ENCODE measurements at places on chromosomes 2 and 18. TPM values are rescaled to one million over a fixed set of nuclear protein-coding genes. Genes with fewer than 3 reads are reported as not detected.

Gene CRYGD
- total RNA-seq: not detected

Gene TMEM17
- total RNA-seq: 2.5 TPM

Gene APCDD1
- 8.9 TPM for total RNA-seq

Gene EPHA4
- total RNA-seq: 30.0 TPM

Gene GAREM2
- 1.8 TPM for total RNA-seq

Gene IL1RN
- 1.6 TPM for total RNA-seq

DNA sequence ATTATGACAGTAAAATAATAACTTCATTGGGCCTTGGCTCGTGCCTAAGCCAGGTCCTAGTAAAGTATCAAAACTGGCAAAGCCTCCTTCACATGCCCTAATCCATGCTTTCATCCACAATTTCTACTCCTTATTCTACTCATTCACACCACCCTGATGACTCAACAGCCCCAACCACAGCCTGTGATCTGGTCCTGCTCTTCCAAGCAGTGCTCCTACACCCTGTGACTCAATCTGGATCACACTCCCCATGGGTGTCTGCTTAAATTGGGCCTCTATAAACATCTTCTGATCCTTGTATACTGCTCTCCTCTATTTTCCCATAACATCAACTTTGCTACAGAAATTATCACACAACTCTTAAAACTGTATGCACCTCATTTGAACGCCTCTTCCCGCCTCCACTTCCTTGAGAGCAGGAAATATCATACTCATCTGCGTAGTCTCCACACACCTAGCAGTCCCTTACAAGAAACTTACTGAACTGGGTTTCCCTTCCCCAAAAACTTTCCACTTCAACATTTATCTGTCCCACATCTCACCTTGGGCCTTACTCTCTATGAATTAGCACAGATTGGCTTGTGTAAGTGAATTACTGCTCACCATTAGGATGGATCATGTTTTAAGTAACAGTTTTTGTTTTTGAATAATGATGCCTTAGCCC, 15.9 kb downstream of the GTF3C3 start:
- no peak overlapping the region for H3K4me3 ChIP-seq
- no peak overlapping the region for H3K27ac ChIP-seq
- no peaks in the 10 kb centered on the region for H3K4me1 ChIP-seq
- no peak for DNase-seq
- H3K27me3 ChIP-seq: no peaks in the 10 kb centered on the region

DNA sequence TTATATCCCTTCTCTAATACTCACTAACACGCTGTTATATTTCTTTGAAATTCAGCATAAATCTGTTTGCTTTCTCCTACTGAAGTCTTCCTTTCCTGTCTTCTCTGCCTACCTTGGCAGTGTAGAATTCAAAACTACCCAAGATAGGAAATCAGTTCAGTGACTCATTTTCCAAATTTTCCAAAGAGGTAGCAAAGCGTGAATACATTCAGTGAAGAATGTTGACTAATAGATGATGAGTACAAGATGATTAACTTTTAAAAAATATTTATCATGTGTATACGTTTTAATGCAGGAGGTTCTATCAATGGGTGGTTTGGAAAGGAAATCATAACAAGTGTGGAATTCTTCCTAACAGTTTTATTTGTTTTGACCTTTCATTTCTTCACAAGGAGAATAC, 201.9 kb upstream of the SLC8A1 start:
- no peaks in the 10 kb centered on the region for H3K4me1 ChIP-seq
- H3K36me3 ChIP-seq: no peaks in the 10 kb centered on the region
- H3K4me3 ChIP-seq: no peak overlapping the region
- no peaks in the 10 kb centered on the region for H3K27me3 ChIP-seq
- H3K27ac ChIP-seq: no peak overlapping the region

DNA sequence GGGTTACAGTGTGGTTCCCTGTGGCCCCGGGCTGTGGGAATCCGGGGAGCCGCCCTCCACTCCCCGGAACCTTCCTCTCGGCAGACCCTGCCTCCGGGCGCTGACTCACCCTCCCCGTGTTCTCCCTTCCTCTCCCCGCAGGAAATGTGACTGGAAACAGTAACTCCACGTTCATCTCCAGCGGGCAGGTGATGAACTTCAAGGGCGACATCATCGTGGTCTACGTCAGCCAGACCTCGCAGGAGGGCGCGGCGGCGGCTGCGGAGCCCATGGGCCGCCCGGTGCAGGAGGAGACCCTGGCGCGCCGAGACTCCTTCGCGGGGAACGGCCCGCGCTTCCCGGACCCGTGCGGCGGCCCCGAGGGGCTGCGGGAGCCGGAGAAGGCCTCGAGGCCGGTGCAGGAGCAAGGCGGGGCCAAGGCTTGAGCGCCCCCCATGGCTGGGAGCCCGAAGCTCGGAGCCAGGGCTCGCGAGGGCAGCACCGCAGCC, 59.5 kb downstream of the TNFRSF11A start:
- H3K27me3 ChIP-seq: peaks cover 5% of the 10 kb centered on the region
- H3K36me3 ChIP-seq: no peaks in the 10 kb centered on the region
- no peak overlapping the region for H3K27ac ChIP-seq
- H3K4me3 ChIP-seq: no peak overlapping the region
- DNase-seq: no peak
- no peaks in the 10 kb centered on the region for H3K4me1 ChIP-seq

DNA sequence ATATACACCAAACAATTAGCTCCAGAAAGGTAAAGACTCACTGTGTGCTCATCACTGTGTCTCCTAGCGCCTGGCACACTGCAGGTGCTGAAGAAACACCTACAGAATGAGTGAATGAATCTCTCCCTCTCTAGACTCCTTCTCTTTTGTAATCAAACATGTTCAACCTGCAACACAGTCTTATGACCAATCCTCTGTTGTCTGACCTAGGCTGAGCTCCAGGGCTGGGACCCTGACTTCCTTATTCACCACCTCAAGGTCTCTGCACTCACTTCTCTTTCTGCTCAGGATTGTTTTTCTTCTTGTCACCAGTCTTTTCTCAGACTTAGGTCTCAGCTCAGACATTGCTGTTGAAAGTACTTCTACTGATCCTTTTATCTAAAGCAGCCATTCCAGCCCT, 9.8 kb downstream of the CKAP2L start:
- no peak overlapping the region for H3K4me3 ChIP-seq
- no peaks in the 10 kb centered on the region for H3K36me3 ChIP-seq
- no peak for DNase-seq
- H3K27me3 ChIP-seq: no peaks in the 10 kb centered on the region

DNA sequence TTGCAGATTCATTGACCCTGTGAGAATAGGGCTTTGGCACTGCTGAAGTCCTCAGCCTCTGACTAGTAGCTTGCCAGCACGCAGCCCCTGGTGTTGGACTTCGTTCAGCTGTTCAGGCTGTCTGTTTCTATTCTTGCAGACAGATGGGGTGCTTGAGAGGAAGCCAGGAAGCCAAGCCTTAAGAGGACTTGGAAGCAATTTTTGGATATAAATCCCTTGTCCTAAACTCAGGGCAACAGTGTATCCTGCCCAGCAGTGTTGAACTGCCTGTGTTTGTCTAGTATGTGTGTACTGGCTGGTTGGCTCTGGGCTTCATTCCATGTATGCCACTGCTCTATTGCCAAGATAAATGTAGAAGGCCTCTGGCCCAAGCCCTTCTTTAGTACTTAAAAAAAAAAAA, 108.6 kb downstream of the COMMD1 start:
- H3K36me3 ChIP-seq: no peaks in the 10 kb centered on the region
- H3K27me3 ChIP-seq: no peaks in the 10 kb centered on the region
- H3K4me1 ChIP-seq: peaks cover 41% of the 10 kb centered on the region

DNA sequence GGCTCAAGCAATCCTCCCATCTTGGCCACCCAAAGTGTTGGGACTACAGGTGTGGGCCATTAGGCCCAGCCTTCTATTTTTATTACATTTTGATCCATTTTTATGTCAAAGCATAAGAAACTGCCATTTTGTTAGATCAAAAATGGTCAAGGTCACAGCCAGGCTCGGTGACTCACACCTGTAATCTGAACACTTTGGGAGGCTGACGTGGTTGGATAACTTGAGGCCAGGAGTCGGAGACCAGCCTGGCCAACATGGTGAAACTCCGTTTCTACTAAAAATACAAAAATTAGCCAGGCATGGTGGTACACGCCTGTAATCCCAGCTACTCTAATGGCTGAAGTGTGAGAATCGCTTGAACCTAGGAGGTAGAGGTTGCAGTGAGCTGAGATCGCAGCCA, 49.2 kb downstream of the EEF1B2 start:
- H3K4me3 ChIP-seq: no peak overlapping the region
- H3K36me3 ChIP-seq: no peaks in the 10 kb centered on the region
- DNase-seq: no peak
- H3K27ac ChIP-seq: no peak overlapping the region

DNA sequence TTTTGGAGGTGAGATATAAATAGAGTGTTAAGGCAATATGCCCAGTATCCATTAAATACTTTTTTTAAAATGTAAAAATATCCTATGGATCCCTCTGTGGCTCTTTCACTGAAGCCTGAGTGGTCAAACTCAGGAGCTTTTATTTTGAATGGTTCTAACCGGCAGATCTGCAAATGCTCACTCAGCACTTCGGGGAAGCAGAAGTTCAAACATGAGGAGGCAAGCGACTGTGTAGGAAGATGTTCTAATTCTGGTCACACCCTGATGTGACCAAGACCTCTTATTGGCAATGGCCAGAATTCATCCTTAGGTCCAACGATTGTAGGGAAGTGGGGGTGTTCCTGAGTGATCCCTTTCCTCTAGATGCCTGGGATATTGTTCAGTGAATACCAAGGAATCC, 168.8 kb downstream of the CDCA7 start:
- H3K27me3 ChIP-seq: no peaks in the 10 kb centered on the region
- H3K4me3 ChIP-seq: no peak overlapping the region
- H3K36me3 ChIP-seq: no peaks in the 10 kb centered on the region
- DNase-seq: no peak

- H3K4me3 ChIP-seq: no peak overlapping the region
- no peak for DNase-seq
- peaks cover 7% of the 10 kb centered on the region for H3K4me1 ChIP-seq
- H3K27me3 ChIP-seq: no peaks in the 10 kb centered on the region
- peaks cover under 1% of the 10 kb centered on the region for H3K36me3 ChIP-seq
Measured at GRCh38 chr2:170087413-170087793, 90.5 kb upstream of the MYO3B start.

DNA sequence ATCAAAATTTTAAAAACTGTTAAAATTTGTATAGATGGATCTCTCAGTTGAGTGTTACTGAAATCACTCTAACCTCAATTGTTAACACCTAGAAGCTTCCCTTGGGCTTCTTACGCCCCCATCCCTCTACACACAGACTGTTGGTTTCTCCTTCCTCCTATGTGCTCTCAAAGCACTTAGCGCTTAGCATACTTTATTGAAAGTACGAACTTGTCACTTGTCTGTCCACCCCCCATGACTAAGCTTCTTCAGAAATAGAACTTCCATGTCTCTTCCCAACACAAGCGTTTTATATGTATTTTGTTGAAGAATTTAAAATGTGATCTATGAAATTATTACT, 441 bp downstream of the MPHOSPH10 start:
- H3K4me3 ChIP-seq: peak overlapping the region; percentile 68
- peaks cover 7% of the 10 kb centered on the region for H3K36me3 ChIP-seq
- H3K27me3 ChIP-seq: no peaks in the 10 kb centered on the region
- H3K27ac ChIP-seq: peak overlapping the region; percentile 88
- H3K4me1 ChIP-seq: peaks cover 37% of the 10 kb centered on the region

- no peak overlapping the region for H3K27ac ChIP-seq
- H3K36me3 ChIP-seq: peaks cover 93% of the 10 kb centered on the region
- no peak for DNase-seq
Measured at GRCh38 chr18:59340817-59341216, 18.2 kb downstream of the LMAN1 start.

GRCh38 chr2:152400607-152401214, 65.7 kb downstream of the FMNL2 start:
- no peaks in the 10 kb centered on the region for H3K36me3 ChIP-seq
- H3K4me3 ChIP-seq: no peak overlapping the region
- H3K27me3 ChIP-seq: no peaks in the 10 kb centered on the region
- no peak for DNase-seq
- H3K4me1 ChIP-seq: peaks cover 27% of the 10 kb centered on the region
- H3K27ac ChIP-seq: no peak overlapping the region

DNA sequence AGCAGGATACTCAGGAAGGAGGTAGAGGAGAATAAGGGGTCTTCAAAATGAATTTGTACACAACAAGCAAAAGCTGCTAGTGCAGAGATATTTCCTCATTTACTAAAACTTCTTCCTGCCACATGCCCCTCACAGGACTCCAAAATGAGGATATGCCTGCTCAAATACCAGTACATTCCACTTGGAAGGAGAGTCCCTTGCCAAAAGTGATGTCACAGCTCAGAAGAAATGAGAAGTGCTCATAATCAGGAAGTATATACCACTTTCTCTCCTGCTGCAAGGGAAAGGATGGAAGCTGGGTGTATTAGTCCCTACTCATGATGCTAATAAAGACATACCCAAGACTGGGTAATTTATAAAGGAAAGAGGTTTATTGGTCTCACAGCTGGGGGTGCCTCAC, 87.7 kb upstream of the FSHR start:
- H3K27me3 ChIP-seq: no peaks in the 10 kb centered on the region
- no peak overlapping the region for H3K4me3 ChIP-seq
- H3K27ac ChIP-seq: no peak overlapping the region
- no peak for DNase-seq
- no peaks in the 10 kb centered on the region for H3K36me3 ChIP-seq

GRCh38 chr2:219282943-219283581, 3.9 kb downstream of the DNAJB2 start:
- H3K36me3 ChIP-seq: peaks cover 49% of the 10 kb centered on the region
- H3K27ac ChIP-seq: no peak overlapping the region
- no peaks in the 10 kb centered on the region for H3K4me1 ChIP-seq
- peak; percentile 46 for DNase-seq
